Effector CD8-positive, alpha-beta T cell (primary cell): ENCODE measurements at places on chromosomes 7 and 10.

GRCh38 chr10:4677296-4678021 is 148.5 kb upstream of the AKR1E2 start:
- DNase-seq: no peak

- DNase-seq: no peak
Observed at GRCh38 chr10:106175760-106176377, 988.6 kb downstream of the SORCS1 start.

DNA sequence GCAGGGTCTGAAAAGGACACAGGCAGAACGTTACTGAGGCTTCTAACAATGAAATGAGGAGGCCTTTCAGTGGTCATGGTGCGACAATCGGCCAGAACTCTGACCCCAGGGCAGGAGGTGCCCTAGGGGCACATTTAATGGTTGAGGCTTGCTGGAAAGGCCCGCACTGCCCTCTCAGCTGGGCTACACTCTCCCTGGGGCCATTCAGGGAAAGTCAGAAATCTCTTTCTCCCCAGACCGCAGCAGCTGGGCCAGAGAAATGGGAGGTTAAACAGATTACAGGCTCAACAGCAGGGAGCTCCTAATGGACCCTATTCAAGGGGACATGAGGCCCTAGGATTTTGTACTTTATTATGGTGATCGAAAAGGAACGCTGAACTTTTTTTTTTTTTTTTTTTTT is 85.6 kb upstream of the FGFR2 start:
- DNase-seq: no peak

GRCh38 chr10:122163174-122164022 is 107.7 kb upstream of the BTBD16 start:
- no peak for DNase-seq

DNA sequence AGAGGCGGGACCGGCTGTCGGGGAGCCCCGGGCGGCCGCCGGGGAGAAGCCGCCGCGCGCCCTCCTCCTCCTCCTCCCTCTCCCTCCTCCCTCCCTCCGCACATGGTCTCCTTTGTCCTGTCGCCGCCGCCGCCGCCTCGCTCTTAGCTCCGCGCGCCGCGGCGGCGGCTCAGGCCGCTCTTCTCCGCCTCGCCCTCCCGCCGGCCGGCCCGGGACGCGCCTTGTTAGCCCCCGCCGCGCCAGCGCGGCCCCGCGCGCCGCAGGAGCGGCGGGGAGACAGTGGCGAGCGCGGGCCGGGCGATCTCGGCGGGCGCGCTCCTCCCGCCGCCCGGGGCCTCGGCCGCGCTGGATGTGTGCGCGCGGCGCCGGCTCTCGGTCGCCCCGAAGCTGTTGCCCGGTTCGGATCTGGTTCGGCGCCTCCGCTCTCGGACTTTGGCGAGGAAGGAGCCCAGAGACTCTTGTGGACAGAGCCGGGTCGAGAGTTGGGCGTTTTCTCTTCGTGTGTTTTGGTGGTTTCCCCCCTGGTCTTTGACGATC is 437.4 kb upstream of the GALNT17 start:
- DNase-seq: no peak

- DNase-seq: no peak
Observed at GRCh38 chr7:139646566-139646965, 123.1 kb downstream of the CLEC2L start.

DNA sequence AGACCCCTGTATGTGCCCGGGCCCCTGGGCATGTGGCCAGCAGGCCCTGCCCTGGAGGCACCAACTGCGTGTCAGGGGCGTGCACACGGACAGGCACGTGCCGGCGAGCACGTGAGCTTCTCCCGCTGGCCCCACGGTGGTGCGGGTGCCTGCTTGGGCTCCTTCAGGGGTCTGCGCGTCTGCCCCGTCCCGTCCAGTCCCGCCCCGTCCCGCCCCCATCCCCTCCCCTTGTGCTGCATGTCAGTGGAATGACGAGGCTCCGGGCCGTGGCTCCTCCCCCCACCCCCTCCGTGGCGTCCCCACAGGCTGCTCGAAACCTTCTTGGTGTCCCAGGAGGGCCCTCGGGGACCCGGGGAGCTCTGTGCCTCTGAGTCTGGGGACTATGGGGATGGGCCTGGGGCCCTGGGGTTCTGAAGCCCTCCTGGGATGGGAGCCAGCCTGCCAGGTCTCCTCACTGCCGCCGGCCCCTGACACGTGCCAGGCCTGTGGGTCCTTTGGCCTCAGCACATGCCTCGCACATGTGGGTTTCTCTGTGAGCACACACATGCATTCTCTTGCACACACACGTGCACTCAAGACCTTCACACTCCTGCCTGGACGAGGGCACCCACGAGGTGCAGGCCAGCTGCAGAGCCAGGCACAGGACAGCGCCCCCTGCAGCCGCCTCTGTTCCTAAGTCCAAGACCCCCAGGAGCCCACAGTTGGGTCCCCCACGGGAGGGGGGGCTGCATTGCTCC is 27.5 kb upstream of the AMZ1 start:
- no peak for DNase-seq

DNA sequence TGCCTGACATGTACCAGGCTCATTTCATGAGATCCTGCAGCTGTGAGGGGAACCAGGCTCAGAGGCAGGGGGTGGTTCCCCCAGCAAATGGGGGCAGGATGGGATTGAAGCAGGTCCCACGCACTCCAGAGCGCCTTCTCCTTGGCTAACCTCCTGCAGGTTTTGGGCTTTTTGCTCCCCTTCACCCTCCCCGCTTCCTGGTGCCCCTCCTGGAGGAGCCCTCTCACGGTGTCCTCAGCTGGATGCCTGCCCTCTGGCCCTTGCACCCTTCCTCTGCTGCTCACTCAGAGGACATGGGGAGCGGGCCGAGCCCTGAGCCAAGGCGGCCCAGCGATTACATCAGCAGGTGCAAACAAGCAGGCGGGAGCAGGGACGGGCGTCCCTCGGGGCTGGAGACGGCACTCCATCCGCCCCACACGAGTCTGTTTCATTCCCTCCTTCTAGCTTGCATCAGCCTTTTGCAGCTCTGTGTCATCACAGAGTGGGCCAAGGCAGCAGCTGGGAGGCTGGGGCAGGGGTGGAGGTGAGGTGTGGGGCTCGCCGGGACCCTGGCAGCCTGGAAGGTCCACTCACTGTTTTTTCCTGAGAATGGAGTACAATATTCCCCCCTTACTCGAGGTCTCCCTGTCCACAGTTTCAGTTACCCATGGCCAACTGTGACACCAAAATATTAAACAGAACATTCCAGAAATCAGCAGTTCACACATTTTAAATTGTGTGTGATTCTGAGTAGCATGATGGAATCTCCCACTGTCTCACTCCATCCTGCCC is 52.7 kb upstream of the SLC29A3 start:
- no peak for DNase-seq

- DNase-seq: no peak
Observed at GRCh38 chr10:36141856-36142560, 499.9 kb upstream of the FZD8 start.

GRCh38 chr10:49049660-49050059 is 65.7 kb downstream of the VSTM4 start:
- DNase-seq: no peak

- DNase-seq: no peak
Observed at GRCh38 chr7:150740053-150740452, 2.8 kb downstream of the GIMAP5 start.

DNA sequence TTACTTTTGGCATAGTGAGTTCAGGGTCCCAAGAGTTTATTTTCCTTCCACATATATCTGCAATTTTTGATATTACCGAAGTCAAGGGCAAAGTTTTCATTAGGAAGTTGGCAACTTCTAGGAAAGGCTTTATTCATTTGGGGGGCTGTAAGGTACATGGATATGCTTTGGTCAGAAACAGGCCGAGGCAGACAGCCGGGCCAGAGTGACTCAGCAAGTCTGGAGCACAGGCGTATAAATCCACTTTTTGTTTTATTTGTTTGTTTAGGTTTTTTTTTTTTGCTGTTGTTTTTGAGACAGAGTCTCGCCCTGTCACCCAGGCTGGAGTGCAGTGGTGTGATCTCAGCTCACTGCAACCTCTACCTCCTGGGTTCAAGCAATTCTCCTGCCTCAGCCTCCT is 3.7 kb downstream of the ZNF680 start:
- DNase-seq: no peak

DNA sequence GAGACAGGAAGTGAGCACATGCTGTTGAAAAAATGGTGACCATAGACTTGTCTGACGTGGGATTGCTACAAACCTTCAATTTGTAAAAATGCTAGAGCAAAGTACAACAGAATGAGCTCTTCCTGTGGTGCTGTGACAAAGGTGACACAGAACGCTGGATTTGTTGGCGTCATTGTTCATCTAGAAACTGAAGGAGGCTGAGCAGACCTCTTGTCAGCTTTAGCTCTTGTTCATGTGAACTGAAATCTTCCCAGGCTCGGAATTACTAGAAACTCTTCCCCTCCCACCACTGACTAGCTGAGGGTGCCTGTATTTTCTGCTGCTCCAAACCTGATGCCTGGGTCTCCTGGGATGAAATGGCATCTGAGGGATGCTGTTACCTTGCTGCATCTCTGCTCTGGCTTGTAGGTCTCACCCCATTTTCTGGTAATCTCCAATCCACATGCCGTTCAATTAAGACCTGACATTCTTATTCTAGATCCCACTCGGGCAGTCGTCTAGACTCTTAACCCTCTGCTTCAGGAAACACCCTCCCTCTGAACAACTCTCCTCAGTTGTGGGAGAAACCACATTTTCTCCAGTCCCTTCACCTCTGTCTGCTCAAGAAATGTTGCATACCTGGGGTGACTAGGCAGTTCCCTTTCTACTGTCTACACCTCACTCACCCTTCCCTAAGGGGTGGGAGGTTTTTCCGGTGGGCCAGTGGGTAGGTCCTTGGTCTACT is 349.3 kb downstream of the CXCL12 start:
- DNase-seq: no peak

GRCh38 chr7:69951458-69951857 is 353.2 kb downstream of the AUTS2 start:
- DNase-seq: no peak

- DNase-seq: no peak
Observed at GRCh38 chr10:23055424-23056185, 39.8 kb upstream of the MSRB2 start.

GRCh38 chr7:20298486-20298901 is 32.2 kb upstream of the ITGB8 start:
- no peak for DNase-seq

DNA sequence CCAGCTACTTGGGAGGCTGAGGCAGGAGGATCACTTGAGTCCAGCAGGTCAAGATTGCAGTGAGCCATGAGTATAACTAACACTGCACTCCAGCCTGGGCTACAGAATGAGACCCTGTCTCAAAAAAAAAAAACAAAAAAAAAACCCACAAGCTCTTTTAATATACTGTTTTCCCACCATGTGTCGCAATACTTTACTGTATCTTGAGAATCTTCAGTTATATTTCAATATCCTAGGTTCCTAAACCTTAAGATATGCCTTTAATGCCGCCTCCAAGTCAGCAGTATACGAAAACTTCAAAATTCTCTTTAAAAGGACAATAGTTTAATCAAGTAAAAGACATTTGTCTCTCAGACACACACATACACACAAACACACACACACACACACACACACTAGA is 62.8 kb downstream of the TAF3 start:
- DNase-seq: no peak

DNA sequence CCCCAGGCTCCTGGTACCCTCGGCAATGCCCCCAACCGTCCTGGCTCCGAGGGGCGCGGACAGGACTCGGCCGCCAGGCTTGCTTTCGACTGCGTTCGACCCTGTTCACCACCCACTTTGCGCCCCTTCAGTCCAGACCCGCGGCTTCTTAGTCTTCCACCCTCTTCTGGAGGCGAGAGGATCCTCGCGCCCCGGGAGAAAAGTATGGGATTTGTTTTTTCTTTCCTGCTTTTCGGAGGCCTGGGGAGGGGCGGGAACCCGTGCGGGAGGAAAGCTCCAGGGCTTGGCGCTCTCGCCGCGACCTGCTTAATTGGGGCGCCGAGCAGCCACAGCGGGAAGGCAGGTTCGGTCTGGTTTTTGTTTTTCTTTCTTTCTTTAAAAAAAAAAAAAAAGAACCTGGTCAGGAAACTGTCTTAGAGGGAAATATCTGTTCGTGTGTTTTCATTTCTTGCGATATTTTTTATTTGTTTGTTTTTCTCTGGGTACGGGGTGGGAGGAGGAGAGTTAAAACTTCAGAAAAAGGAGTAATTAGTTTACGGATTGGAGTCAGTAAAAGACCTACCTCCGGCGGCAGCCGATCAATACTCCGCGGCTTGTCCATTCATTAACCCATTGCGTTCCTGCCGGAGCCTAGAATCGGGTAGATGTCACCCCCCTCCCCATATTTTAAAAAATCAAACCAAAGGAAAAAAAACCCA is 1.6 kb downstream of the EMX2 start:
- no peak for DNase-seq

DNA sequence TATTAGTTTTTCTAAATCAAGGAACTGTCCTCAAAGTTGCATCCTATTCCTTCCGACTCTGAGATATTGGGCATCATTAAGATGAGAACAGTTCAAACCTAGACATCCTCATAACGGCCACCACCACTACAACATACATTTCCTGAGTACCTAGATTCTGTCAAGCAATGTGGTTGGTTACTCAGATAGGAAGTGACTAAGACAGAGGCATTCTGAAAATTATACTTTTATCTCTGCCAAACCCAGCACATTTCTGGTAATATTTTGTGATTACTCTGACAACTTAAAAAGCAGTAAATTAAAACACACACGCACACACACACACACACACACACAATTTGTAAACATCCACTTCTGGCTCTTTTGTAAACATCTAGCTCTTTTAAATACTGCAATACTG is 291.2 kb upstream of the MEOX2 start:
- DNase-seq: no peak

DNA sequence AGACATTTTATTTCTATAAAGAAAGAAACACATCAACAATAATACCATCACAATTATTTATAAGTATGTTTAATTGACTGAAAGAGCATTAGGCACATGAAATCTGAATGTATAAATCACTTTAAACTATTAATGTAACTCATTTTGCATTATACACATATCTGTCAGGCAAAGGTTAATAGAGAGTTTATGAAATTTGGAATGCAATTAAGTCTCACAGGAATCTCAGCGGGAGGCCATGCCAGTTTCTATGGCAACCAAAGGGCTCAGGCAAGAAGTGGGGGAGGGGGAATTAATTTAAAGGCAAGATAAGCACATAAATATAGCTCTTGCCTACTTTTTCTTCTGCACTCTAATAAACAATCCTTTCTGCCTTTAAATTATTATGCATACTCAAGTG is 152.6 kb downstream of the SLC16A9 start:
- DNase-seq: no peak
